ENCODE measurements at places on chromosomes 5 and 9.

DNA sequence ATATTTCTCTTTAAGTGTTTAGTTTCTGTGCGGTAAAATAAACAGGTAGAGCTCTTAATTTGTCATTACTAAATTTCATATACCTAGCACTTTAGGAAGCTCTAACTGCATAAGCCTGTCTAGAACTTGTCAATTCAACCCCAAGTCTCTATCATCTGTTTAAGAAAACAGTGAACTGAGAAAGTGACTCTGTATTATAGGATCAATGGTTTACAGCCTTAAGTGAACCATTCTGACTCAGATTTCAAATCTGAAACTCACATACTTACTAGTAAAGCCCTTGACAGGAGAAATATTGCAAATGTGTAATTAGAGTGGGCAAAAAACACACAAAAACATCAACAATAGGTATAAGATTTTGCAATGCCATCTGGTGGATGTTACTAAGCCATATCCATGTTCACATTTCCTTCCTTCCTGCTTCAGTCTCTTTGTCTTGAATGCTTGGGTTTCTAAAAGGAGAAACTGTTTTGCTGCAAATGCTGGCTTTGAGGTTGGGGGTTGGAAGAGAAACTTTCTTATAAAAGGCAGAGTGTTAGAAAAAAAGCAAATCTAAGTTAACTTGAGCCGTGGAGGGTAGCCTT, 101.8 kb downstream of the DOCK8 start:
- DNase-seq = no peak

GRCh38 chr9:128251732-128252100, 24.1 kb downstream of the GOLGA2 start:
- DNase-seq = no peak

GRCh38 chr9:122263699-122264349, 816 bp downstream of the RBM18 start:
- DNase-seq = peak; percentile 13

GRCh38 chr5:177472460-177473442, 683 bp downstream of the DBN1 start:
- DNase-seq = no peak

GRCh38 chr9:19677924-19678323, 110.9 kb downstream of the SLC24A2 start:
- DNase-seq = no peak

- no peak for DNase-seq
Measured at GRCh38 chr9:14868772-14869583, 41.2 kb downstream of the FREM1 start.

DNA sequence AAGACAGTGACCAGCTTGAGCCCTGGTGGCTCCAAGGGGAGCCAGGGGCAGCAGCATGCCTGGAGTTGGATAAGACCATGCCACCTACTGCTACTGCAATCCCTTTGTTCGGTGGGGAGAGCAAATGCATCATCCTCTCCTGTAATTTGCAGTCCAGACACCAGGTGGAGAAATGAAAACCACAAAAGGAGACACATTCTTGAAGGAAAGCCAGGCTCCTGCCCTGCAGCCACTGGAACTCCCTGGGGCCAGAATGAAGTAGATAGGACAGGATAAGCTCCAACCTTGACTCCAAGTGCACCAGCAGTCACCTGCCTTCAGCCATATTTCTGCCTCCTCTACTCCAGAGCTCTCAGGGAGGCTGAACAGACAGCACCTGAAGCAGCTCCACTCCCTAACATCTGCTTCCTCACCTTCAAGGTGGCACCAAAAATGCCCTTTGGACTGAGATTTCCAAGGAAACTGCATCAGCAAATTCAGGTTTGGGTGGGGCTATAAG, 65.1 kb upstream of the IQGAP2 start:
- DNase-seq = peak; percentile 47

DNA sequence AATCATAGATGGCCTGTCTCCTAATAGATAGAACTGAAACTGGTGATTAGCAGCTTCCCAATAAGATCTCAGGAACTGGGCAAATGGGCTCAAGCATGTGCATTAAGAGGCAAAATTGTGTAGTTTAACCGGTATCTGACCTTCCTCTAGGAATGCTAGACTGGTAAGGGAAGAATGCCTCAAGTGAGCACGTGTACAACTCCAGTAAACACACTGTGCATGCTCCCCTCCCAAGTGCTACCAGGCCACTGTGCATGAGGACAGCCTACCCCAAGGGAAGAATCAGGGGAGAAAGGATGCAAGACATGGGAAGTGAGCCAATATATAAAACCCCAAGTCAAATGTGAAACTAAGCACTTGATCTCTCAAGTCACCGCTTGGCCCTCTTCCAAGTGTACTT, 1157.4 kb upstream of the CDH18 start:
- no peak for DNase-seq

GRCh38 chr5:119655061-119655460, 25.7 kb downstream of the FAM170A start:
- DNase-seq = no peak

GRCh38 chr5:79872291-79872690, 118.8 kb downstream of the MTX3 start:
- DNase-seq = no peak

GRCh38 chr5:89604342-89604741, 721.4 kb upstream of the MEF2C start:
- no peak for DNase-seq
